ENCODE measurements at places on chromosomes 6 and 20.

- no peak for DNase-seq
These were observed 1152.0 kb downstream of the HACE1 start for GRCh38 chr6:103707596-103708325.

DNA sequence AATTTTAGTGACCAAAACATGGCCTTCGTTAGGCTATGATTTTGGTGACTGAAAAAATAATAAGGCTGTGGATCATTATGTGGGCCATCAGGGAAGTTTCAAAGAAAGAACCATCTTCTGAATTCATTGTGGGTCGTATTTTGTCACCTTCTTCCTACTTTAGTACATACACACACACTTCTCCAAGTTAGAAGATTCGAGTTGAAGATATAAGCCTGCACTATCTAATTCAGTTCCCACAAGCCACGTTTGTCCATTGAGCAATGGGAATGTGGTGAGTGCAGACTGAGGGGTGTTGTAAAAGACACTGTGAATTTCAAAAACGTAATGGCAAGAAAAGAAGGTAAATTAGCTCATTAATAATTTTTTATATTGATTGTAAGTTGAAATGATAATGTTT, 766.0 kb downstream of the KIF16B start:
- no peak for DNase-seq

DNA sequence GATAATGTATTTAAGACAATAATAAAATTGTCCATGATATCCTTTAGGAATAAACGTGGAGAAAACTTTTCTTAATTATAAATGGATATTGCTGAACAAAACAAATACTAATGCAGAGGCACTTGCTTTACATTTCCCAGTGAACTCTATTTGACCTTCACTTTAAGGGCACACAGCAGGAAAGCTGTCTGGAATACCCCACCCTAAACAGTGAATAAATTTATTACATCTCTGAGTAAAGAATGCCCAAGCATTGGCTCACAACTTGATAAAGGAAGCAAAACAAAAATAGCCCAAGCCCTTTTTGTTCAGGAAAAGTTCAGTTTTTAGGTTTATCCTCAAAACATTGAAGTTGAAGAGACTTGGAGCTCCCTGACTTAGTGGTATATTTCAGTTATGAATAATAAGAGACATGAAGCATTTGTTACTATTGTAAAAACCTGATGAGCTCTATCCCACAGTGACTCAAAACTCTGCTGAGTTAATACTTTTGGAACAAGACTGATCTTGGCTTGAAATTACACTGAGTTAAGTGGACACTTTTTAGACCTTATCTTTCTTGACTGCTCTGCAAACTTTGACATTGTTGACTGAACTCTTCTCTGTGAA, 353.9 kb downstream of the BCKDHB start:
- no peak for DNase-seq

DNA sequence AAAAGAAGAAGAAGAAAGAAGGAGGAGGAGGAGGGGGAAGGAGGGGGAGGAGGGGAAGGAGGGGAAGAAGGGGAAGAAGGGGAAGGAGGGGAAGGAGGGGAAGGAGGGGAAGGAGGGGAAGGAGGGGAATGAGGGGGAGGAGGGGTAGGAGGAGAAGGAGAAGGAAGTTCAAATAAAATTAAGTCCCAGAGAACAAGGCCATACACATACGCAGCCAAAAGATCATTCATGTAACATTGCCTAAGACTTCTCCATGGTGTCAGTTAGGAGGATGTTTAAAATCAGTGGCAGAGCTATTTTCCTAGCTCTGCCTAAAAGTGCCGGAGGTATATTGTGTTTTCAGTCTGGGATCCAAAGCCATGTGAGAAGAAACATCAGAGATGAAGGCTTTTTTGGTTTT, 75.8 kb downstream of the PLCB4 start:
- no peak for DNase-seq

DNA sequence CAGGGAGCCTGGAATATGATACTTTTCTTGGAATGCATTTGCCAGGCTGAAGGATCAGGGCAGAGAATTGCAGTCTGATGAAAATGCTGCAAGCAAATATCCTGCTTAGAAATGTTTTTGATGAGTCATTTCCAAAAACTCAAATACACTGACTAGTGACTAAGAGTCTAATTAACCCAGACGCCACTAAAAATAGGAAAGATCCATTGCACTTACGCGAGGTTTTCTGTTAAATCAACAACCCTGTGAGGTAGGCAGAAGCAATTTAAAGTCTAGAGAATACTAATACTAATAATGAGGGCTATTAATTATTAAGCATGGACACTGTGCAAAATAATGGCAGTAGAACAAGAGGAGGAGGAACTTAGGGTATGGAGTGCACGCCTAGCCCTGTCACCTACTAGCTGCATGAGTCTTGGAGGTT, 130.1 kb upstream of the DOK5 start:
- DNase-seq: no peak

- no peak for DNase-seq
These were observed 8.5 kb downstream of the HLA-DMB start for GRCh38 chr6:32932132-32932868.

DNA sequence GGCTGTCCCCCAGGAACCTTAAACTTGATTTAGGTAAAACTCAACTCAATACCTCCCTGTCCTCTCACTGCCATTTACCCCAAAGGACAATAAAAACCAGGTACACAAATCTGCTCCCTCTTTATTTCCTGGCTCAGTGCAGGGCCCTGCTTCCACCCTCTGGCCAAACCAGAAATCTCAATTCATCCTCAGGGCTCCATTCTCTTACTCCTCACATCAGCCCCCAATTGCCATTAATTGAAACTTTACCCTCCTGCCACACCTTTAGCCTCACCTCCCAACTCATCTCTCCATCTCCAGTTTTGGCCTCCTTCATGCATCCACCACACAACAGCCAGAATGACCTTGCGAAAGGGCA, 10.5 kb downstream of the ZBTB2 start:
- DNase-seq: no peak

- DNase-seq: no peak
These were observed 96.6 kb upstream of the MAN1A1 start for GRCh38 chr6:119446115-119446554.

- DNase-seq: no peak
These were observed 77.7 kb downstream of the FOXC1 start for GRCh38 chr6:1687402-1687801.

- no peak for DNase-seq
These were observed 224.2 kb upstream of the SSTR4 start for GRCh38 chr20:22810626-22811569.

DNA sequence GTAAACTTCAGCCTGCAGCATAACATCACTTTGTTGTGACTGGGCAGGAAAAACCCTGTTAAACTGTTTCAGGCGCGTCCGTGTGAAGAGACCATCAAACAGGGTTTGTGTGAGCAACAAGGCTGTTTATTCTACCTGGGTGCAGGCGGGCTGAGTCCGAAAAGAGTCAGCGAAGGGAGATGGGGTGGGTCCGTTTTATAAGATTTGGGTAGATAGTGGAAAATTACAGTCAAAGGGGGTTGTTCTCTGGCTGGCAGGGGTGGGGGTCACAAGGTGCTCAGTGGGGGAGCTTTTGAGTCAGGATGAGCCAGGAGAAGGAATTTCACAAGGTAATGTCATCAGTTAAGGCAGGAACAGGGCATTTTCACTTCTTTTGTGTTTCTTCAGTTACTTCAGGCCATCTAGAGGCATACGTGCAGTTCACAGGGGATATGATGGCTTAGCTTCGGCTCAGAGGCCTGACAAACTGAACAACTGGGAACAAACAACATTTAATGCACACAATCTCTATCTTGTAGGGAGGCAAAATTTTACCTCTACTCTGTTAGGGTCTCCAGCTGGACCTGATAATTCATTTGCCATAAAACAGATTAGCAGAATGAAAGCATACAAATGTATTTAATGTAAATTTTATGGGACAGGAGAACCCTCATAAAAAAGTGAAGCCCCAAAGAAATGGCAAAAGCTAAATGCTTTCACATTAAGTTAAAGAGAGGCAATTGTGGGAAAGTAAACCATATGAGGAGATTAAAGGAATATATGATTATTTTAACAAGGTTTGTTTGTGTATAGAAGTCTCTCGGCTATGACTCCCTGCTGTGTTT, 58.3 kb upstream of the HFE start:
- DNase-seq: no peak

DNA sequence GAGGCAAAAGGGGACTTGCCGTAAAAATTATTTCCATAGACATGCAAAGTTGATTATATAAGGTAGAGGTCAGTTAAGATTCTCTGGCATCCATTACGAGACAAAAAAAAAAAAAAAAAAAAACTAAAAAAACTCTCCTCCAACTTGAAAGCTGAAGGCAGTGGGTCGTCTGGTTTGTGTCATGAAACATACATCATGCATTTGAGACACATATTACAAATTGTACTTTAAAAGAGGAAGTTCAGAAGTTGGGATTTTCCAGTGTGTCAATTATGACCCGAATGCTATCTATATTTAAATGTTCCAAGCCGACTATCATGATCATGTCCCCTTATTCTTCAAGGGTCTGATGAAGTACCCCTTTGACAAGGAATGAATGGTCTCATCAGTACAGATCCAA, 125.1 kb downstream of the ZNF217 start:
- no peak for DNase-seq

DNA sequence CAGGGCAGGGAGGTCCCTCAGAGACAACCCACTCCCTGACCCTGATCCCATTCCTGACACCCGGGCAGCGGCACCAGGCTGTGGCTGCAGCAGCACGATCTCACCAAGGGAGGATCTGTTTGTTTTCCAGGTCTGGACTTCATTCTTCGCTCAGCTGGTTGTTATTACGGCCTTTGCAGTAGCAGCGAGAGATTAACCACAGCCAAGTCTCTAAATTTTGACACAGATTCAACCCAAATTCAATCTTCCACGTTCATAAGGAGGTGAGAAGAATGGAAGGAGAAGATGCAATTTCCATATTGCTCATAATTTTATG, 91.1 kb upstream of the THBS2 start:
- no peak for DNase-seq

DNA sequence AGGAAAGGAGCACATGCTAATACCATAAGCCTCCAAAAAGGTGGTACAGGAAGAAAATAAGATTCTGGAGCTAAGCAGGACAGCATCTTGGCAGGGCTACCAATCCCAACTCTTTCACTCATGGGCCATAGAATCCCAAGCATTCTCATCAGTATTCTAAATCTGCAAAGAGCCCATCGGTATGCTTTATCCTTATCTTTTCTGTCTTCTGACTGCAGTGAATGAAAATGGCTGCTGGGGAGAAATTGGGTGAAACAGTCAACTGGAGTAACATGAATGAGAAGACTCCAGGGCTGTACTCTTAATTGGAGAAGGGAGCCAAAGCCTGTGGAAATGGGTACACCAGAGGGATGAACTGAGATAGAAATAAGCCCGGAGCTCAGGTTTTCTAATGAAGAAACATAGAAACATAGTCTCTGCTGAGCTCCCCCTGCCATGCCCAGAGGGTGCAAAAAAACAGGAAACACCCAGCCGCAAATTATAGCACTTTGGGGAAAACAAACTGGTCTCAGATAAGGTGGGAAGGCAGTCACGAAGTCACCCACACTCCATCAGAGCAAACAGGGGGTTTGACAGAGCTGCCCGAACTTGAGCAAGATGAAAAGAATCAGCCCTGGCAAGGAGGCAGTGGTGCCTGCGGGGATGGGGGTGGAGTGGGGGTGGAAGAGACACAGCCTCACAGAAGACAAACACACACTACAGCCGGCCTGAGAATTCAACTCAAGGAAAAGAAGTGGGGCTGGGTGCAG, 35.4 kb upstream of the E2F3 start:
- no peak for DNase-seq

DNA sequence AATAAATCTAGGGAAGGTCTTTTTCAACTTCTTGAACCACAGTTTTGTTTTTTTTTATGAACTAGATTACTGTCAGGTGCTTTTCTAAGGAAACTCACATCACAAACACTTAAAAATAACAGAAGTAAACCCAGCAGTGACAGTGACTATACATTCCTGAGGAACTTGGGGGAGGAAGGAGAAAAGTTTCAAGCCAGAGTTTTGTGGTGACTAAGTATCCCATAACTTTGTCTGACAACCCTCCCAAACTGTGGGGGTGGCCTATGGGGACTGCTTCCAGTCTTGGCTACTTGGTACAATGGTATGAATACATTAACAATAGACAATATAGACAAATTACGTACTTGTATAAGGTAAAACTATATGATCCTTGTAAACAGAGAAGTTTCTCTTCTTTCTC, 202.5 kb upstream of the MAN1A1 start:
- no peak for DNase-seq

DNA sequence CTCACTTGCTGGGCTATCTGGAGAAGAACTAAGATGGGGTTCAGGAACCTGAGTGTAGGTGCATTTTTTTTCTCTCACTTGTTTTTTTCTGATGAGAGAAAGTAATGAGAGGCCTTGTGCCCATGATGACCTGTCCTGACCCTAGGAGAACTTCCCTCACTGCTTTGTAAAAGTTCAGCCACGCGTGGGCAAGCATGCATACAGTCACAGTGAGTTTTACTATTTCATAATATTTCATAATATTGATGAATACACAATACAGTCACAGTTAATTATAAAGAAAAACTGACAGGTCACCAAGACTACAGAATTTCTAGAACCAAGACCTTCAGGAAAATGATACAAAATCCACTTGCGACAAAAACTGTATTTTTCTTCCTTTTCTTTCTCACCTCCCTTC, 111.8 kb downstream of the MAP7 start:
- DNase-seq: no peak

- DNase-seq: no peak
These were observed 26.1 kb downstream of the POPDC3 start for GRCh38 chr6:105153676-105154075.

GRCh38 chr6:163691049-163691448, 276.5 kb downstream of the QKI start:
- no peak for DNase-seq

- no peak for DNase-seq
These were observed 135.5 kb upstream of the PLCB4 start for GRCh38 chr20:8933381-8933807.

GRCh38 chr6:88599571-88599970, 363.8 kb downstream of the RNGTT start:
- DNase-seq: no peak

GRCh38 chr20:62266340-62266739, 28.0 kb downstream of the OSBPL2 start:
- DNase-seq: no peak

DNA sequence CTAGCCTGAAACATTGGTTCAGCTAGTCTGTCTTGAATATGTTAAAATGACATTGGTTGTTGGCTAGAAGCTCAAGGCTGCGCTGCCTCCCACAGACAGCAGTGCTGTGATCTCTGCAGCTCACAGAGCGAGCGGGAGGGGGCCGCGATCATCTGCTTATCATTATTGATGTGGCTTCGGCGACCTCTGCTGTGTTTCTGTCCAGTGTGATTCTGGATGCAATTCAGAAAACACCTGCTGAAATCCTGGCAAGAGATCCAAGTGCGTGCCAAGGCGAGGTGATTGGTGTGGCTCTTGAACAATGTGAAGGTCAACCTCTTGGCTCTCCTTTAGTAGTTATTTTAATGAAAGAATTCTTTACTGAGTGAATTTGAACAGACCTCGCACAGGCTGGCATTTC, 142.3 kb upstream of the SASH1 start:
- peak; percentile 32 for DNase-seq

Measured in hippocampal formation (tissue), 2 donors.